Activated CD4-positive, alpha-beta T cell treated with anti-CD3 and anti-CD28 coated beads, Interleukin-2, amount 50 U/mL, for 1 hour (primary cell): ENCODE measurements at places on chromosomes 16 and 17.

DNA sequence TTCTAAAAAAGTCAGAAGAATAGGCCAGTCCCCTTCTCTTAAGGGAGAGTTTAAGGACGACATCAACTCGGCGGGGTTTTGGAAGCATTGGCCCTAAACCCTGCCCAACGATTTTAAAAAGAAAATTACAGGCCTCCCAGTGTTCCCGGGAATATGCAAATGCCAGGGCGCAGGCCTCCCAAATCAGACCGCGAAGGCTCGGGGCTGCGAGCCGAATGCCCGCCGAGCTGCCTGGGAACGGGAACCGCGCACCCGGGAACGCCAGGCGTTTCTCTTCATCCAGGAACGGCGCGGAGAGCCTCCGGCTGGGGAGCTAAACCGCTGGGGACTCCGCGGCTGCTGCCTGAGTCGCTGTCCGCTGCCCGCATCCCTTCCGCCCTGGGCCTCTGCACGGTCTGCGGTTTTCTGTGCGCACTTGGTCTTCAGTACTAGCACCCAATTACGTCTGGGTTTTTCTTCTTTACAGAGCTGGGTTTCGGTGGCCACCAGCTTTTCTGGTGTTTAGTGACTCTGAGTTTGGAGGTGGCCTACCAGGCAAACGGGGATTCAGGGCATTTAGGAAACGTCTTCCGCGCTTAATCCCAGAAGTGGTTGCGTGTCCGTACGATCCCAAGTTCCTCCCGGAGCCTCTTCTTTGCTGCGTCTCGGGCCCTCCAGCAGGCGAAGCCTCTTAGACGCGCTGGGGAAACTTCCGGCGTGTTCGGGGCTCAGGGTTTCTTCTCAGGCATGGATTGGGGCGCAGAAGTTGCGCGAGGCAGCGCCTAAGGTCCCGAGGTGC lies 5.7 kb downstream of the IRX5 start:
- DNase-seq, result no peak

DNA sequence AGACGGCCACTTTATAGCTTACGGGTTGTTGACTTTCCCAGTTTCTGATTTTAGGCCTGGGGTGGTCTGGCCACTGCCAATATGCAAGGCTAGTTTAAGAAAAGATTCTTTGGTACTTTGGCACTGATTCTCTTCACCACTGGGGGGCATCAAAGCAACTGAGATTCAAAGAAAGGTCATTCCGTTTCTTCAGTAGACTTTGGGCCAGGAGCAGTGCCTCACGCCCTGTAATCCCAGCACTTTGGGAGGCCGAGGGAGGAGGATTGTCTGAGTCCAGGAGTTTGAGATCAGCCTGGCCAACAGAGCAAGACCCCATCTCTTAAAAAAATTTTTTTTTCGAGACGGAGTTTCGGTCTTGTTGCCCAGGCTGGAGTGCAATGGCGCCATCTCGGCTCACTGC lies 53.0 kb downstream of the RPA1 start:
- peak; percentile 25 for DNase-seq

GRCh38 chr17:44279346-44279665 lies 11.4 kb upstream of the SLC4A1 start:
- DNase-seq, result no peak

GRCh38 chr17:68378268-68379176 lies 78.8 kb downstream of the WIPI1 start:
- DNase-seq, result no peak

GRCh38 chr17:60327134-60327900 lies 64.6 kb downstream of the USP32 start:
- no peak for DNase-seq

DNA sequence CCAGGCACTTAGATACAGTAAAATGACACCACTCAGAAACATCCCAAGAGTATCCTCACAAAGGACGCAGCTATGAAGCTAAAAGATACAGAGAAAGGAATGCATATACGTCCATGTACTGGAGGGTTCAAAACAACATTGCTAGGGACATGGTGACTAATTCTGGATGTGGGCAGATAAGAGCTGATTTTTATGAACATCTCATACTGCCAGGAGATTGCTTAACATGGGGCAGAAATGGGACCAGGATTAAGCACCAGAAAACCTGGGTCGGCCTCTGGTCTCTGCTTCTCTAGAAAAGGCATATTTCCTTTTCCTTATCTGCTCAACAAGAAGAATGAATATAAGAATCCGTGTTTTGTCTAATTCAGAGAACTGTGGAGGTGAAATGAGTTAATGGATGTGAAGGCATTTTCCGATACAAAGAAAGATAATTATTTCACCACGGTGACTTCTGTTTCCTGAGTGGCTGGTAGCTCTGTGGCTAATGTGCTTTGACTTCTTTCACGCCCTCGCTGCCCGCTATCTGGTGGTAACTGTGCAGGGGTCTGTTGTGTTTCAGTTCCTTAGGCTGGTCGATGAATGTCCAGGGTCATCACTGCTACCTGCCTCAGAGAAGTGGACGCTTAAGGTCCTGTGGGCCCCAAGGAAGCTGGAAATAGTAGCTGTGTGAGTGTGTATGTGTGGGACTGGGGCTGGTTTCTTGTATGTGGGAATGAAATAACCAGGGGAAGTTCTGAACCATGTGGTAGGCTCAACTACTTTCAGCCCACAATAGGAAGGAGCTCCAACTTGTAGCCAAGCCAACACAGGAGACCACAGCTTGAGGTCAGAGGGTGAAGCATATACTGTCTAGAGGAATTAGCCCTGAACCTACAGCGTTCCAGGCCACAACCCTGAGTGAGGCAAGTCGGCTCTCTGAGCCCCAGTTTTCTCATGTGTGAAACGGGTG lies 15.8 kb upstream of the CCL5 start:
- peak; percentile 16 for DNase-seq

GRCh38 chr17:38967290-38967738 lies at the start of gene FBXO47:
Gene FBXO47 (minus strand): TSS chr17:38967403. CDS start chr17:38963025, 4,378 bp downstream.
- DNase-seq, result peak; percentile 76

DNA sequence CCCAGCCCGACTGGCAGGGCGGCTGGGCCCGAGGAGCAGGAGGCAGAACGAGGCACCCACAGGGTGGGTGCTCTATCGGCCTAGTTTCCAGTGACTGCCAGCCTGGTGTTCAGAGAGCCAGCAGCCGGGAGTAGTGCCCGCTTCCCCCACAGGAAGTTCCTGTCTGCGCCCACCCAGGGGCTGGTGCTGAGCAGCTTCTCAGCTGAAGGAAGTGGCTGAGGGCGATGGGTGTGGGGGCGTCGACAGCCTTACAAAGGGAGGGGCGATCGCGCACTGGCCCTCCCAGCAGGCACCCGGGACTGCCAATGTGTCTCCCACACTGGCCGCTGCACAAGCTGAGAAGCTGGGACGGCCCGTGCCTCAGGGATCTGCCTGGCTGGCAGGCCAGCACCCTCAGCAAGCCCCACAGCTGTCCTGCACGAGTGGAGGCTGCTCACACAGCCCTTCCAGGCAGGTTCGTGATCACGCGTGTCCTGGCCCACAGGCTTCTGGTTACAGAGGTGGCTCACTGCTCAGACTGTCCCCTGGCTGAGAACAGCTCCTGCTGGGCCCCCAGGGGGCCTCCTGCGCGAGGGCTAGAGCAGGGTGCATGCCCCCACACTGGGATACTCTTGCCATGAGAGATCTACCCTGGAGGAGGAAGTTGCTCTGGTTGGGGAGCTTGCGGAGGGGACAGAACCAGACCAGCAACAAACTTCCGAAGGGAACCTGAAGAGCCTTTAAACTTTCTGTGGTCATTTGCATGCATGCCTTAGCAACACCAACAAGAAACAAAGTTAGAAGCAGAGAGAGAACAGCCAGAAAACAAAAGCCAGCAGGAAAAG lies 2.5 kb downstream of the RNF166 start:
- peak; percentile 64 for DNase-seq

DNA sequence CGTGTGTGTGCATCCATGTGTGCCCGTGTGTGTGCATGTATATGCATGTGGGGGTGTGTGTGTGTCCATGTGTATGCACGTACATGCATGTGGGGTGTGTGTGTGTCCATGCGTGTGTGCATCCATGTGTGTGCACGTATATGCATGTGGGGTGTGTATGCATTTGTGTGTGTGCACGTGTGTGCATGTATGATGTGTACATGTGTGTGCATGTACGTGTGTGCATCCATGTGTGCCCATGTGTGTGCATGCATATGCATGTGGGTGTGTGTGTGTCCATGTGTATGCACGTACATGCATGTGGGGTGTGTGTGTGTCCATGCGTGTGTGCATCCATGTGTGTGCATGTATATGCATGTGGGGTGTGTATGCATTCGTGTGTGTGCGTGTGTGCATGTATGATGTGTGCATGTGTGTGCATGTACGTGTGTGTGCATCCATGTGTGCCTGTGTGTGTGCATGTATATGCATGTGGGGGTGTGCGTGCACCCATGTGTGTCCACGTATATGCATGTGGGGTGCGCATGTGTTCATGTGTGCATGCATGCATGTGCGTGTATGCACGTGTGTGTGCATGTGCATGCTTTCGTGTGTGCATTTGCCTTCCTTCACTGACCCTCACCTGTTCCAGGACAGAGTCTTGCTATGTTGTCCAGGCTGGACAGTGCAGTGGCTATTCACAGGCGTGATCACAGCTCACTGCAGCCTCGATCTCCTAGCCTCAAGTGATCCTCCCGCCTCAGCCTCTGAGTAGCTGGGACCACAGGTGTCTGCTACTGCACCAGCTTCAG lies 129.6 kb upstream of the TNRC6C start:
- no peak for DNase-seq

GRCh38 chr17:31452561-31453110 lies 61.2 kb downstream of the RAB11FIP4 start:
- DNase-seq, result no peak

DNA sequence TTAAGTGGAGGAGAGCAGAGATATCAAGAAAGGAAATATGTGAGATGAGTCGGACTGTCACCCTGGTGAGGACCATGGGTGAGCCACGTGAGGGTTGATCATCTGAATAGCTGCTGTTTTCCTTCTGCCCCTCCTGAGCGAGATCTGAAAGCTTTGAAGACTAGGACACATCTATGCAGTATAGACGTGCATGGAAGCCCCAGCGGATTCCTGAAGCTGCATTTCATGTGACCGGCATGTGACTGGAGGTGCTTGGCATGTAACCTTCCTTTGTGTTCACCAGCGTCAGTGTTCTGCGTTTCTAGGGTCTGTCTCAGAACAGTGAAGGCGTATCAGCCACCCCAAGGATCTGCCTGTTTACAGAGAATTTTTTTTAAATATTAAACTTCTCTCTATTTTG lies 75.1 kb downstream of the MSI2 start:
- DNase-seq, result no peak

GRCh38 chr16:51119556-51119955 lies 31.5 kb downstream of the SALL1 start:
- DNase-seq, result no peak

DNA sequence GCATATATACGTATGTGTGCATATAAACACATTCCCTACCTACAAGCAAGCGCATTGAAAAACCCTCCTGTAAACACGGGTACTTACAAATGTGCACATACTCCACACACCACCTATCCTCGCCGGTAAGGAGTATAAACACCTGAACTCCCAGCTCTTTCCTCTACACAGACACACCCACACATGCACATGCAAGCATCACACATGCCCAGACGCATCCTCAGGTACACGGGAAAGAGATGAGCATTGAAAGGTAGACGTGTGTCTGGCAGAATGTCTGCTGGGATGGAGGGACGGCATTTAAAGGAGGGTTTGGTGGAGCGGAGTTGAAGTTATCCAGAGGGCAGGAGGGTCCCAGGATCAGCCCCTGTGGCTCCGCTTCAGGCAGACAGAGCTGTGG lies 4.7 kb upstream of the SMTNL2 start:
- no peak for DNase-seq

DNA sequence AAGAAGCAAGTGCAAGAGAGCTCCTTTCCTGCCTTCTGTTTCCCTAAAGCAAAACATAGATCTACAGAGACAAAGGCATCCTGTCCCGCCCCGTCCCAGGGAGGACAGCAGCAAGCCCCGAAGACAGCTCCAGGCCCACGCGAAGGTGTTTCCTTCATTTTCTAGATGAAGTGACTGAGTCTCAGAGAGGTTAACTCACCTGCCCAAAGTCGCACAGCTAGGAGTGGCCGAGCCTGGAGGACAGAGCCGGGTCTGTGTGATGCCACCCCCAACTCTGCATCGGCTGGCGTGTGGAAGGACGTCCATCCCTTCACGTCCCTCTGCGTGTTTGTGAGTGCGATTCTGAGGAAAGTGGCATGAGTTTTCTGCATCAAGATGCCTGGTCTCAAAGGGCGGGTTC lies 187.2 kb upstream of the CHMP6 start:
- no peak for DNase-seq

GRCh38 chr16:86508947-86509758 lies 1.2 kb upstream of the FOXF1 start:
- no peak for DNase-seq

GRCh38 chr17:66373944-66374817 lies 71.8 kb downstream of the PRKCA start:
- DNase-seq, result peak; percentile 49

DNA sequence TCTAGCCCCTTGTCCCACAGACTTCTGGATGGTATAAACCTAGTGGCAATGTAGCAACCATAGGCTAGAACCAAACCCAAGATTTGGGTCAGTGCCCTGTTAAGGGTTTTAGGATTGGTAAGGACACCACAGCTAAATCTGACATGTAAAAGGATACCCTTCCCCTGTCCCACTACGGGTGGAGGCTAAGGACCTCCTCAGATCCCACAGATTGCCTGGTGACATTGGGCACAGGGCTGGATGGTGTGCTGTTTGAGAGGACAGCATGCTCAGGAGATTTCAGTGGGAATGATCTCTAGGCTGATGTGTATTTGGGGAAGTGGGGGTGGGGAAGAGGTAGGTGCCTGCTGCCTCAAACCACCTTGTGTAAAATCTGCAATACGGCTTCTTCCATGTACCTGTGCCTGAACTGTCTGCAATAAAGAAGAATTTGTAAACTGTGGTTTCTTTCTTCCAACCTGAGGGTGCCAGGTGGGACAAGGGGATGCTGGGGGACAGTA lies 671 bp upstream of the EDC4 start:
- no peak for DNase-seq

DNA sequence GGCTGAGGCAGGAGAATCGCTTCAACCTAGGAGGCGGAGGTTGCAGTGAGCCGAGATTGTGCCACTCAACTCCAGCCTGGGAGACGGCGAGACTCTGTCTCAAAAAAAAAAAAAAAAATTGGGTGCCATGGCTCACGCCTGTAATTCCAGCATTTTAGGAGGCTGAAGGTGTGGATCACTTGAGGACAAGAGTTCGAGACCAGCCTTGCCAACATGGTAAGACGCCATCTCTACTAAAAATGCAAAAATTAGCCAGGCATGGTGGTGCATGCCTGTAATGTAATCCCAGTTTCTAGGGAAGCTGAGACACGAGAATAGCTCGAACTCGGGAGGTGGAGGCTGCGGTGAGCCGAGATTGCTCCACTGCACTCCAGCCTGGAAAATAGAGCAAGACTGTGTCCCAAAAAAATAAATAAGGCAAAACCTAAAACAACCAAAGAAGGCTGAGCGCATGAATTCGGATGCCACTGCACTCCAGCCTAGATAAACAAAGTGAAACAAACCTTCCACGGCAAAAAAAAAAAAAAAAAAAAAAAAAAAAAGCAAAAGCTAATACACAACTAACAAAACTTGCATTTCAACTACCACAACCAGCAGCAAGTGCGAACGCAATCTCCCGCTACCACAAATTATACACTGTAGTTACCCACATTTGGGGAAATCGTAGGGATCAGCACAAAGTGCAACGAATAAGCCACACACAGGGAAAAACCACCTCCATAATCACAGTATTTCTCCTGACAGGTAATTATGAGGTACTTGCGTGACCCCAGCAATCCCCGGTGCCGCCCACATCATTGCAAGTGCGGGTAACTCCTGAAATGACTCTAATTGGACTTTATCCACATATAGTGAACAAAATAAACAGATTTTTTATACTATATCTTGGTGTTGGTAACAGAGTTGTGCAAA lies 25.6 kb downstream of the TEX14 start:
- no peak for DNase-seq

GRCh38 chr17:67546578-67547527 lies 169.8 kb downstream of the PITPNC1 start:
- DNase-seq, result no peak

- DNase-seq, result peak; percentile 91
These were observed 432 bp downstream of the ZNF276 start for GRCh38 chr16:89721546-89722391.
